ENCODE measurements at places on chromosomes 5 and 9.
A peak's percentile ranks its signal among the peaks of the same experiment; 100 is the strongest.

DNA sequence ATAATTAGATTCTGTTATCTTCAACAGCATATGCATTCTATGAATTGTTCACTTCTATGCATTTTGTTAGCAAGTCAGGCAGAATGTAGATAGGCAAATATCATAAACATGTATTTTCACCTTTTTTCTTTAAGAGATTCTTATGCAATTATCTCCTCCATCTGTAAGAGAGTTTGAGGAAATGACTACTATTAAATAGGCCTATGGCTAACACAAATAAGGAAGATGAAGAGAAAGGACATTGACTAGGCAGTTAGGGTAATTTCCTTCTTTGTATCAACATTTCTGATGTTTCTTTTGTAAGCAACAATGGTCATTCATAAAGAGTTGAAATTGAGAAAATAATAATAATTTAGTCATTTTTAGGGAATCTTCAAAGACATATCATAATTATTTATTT lies 145.2 kb upstream of the CDH12 start:
- H3K36me3 ChIP-seq, result no peaks in the 10 kb centered on the region
- no peak overlapping the region for H3K4me3 ChIP-seq
- no peak overlapping the region for H3K27ac ChIP-seq
- no peak for DNase-seq
- no peaks in the 10 kb centered on the region for H3K27me3 ChIP-seq

- no peak overlapping the region for H3K27ac ChIP-seq
- no peaks in the 10 kb centered on the region for H3K27me3 ChIP-seq
- DNase-seq, result no peak
- H3K4me1 ChIP-seq, result no peaks in the 10 kb centered on the region
Measured at GRCh38 chr9:135591506-135592330, 30.2 kb downstream of the PAEP start.

GRCh38 chr9:116860509-116861120 lies 173.5 kb downstream of the TRIM32 start:
- no peak overlapping the region for H3K4me3 ChIP-seq
- no peak overlapping the region for H3K27ac ChIP-seq
- no peaks in the 10 kb centered on the region for H3K4me1 ChIP-seq
- H3K27me3 ChIP-seq, result no peaks in the 10 kb centered on the region

- H3K27ac ChIP-seq, result no peak overlapping the region
- peak overlapping the region; percentile 81 for H3K4me3 ChIP-seq
- peaks cover 8% of the 10 kb centered on the region for H3K4me1 ChIP-seq
- no peak for DNase-seq
- H3K27me3 ChIP-seq, result no peaks in the 10 kb centered on the region
Measured at GRCh38 chr9:99824378-99825171, 2.9 kb downstream of the NR4A3 start.

DNA sequence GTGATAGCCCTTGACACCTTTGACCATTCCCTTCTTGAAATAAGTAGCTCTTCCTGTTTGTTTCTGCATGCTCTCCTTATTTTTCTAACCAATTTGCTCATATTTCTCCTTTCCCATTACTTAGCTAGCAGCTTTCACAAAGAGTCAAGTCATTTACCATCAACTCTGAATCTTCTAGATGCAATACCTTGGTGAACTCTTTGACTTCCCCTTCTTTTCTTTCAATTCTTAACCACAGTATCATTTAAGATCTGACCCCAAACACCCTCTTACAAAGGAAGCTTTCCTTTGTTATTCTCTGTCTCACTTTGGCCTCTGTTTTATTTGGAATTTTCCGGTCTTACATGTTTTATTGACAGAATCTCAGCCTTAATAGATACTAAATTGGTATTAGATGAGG lies 14.0 kb downstream of the NFX1 start:
- no peaks in the 10 kb centered on the region for H3K27me3 ChIP-seq
- H3K4me1 ChIP-seq, result no peaks in the 10 kb centered on the region
- no peak overlapping the region for H3K27ac ChIP-seq
- no peak for DNase-seq

GRCh38 chr5:53199882-53200281 lies 90.3 kb upstream of the MOCS2 start:
- peak overlapping the region; percentile 50 for H3K27ac ChIP-seq
- H3K27me3 ChIP-seq, result no peaks in the 10 kb centered on the region
- H3K4me1 ChIP-seq, result no peaks in the 10 kb centered on the region
- DNase-seq, result no peak
- H3K36me3 ChIP-seq, result no peaks in the 10 kb centered on the region
- H3K4me3 ChIP-seq, result no peak overlapping the region

DNA sequence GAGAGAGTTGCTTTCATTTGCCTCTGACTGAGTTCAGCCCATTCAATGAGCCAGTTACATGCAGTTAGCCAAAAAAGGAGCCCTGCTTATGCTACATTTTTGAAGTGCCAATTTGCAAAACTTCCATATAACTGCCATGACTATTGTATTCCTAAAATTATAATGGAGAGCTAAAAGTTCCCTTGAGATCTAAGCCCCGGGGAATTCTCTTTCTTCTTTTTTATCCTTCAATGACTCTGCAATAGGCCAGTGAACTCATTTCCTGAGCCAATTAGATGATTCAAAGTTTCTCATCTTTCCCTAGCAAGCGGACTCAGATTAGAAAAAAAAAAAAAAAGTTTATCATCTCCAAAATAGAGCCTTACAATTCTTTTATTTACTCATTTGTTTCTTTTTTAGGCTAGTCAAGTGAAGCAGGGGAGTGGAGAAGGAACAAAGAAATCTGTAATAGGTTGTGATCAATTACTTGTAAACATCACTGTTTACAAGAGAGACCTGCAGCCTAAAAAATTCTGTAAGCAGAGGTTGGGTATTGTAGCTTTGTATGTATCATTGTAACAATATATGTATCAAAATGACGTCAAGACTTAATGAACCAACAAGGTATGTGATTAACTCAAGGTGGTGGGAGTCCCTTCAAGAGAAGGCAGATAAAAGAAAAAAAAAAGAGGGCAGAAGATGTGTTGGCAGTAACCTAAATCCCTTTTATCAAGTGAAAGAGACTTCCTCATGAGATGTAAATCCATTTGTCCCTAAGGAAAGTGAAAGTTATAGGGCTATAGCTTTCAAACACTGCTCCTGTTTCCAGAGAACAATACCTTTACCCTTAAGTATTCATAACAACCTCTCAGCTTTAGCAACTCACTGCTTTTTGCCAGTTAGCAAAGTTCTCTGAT lies 48.7 kb upstream of the HOMER1 start:
- no peak overlapping the region for H3K27ac ChIP-seq
- no peaks in the 10 kb centered on the region for H3K4me1 ChIP-seq
- no peak overlapping the region for H3K4me3 ChIP-seq
- DNase-seq, result no peak
- no peaks in the 10 kb centered on the region for H3K36me3 ChIP-seq

- H3K36me3 ChIP-seq, result no peaks in the 10 kb centered on the region
- H3K4me1 ChIP-seq, result no peaks in the 10 kb centered on the region
- peak; percentile 83 for DNase-seq
- H3K27me3 ChIP-seq, result no peaks in the 10 kb centered on the region
- no peak overlapping the region for H3K27ac ChIP-seq
Measured at GRCh38 chr9:34139477-34140146, 13.1 kb upstream of the DCAF12 start.

DNA sequence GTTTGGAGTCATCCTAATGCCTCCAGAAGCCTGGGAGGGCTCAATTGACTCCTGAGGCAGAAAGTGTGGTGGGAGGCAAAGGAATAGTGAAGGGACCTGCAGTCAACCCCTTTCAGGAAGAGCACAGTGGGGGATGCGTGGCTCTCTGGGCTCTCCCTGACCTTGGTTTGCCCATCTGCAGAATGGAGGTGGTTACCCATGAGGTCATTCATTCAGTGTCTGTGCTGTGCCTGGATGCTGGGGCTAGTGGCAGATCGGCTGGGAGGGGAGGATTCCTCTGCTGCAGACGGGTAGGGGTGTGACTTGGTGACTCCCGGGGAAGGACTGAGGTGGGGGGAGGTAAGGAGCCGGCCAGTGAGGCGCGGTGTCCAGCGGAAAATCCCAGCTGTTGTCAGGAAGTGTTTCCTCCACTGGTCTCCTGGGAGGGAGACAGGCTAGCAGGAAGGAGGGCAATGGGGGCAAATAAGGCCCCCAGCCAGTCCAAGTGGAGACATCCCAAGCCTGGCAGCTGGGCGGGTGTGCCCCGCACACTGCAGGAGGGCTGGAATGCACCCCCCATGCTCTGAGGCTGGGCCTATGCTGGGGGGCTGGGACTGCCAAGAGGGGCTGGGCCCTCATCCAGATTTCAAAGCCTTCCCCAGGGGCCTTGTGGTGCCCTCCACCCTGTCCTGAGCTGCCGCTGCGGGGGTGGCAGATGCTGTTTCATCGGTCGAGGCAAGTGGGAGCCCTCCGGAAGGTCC lies 10.9 kb downstream of the CXXC5 start:
- peak overlapping the region; percentile 96 for H3K27ac ChIP-seq
- peaks cover 79% of the 10 kb centered on the region for H3K4me1 ChIP-seq
- no peaks in the 10 kb centered on the region for H3K27me3 ChIP-seq
- no peaks in the 10 kb centered on the region for H3K36me3 ChIP-seq

- peak overlapping the region; percentile 75 for H3K27ac ChIP-seq
- no peak overlapping the region for H3K4me3 ChIP-seq
- peaks cover 10% of the 10 kb centered on the region for H3K36me3 ChIP-seq
Measured at GRCh38 chr5:136036293-136036911, 7.6 kb downstream of the TGFBI start.

DNA sequence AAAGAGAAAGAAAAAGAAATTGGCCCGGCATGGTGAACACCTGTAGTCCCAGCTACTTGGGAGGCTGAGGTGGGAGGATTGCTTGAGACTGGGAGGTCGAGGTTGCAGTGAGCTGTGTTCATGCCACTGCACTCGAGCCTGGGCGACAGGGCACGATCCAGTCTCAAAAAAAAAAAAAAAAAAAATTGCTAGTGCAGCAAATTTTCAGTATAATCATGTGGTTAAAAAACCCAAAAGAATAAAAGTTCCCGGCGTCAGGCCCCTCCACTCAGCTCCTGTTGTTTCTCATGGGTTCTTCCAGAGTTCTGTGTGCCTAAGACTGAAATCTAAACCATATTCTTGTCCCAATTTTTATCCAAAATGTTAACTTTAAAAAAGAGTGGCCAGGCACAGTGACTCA lies 49.1 kb downstream of the WNK2 start:
- no peak for DNase-seq
- no peak overlapping the region for H3K27ac ChIP-seq
- H3K36me3 ChIP-seq, result no peaks in the 10 kb centered on the region

- H3K4me1 ChIP-seq, result no peaks in the 10 kb centered on the region
- H3K27ac ChIP-seq, result no peak overlapping the region
- H3K4me3 ChIP-seq, result no peak overlapping the region
- no peaks in the 10 kb centered on the region for H3K36me3 ChIP-seq
- no peak for DNase-seq
- no peaks in the 10 kb centered on the region for H3K27me3 ChIP-seq
Measured at GRCh38 chr5:127046343-127047072, 16.1 kb upstream of the MARCHF3 start.

GRCh38 chr9:96417051-96417586 lies 1.1 kb downstream of the ZNF367 start:
- no peaks in the 10 kb centered on the region for H3K27me3 ChIP-seq
- H3K36me3 ChIP-seq, result no peaks in the 10 kb centered on the region
- H3K4me3 ChIP-seq, result peak overlapping the region; percentile 92
- H3K27ac ChIP-seq, result peak overlapping the region; percentile 99
- peaks cover 23% of the 10 kb centered on the region for H3K4me1 ChIP-seq
- peak; percentile 34 for DNase-seq

GRCh38 chr9:36142510-36143244 lies 6.1 kb downstream of the GLIPR2 start:
- no peaks in the 10 kb centered on the region for H3K36me3 ChIP-seq
- no peak for DNase-seq
- H3K4me1 ChIP-seq, result peaks cover 12% of the 10 kb centered on the region
- H3K4me3 ChIP-seq, result peak overlapping the region; percentile 34
- H3K27ac ChIP-seq, result peak overlapping the region; percentile 81

DNA sequence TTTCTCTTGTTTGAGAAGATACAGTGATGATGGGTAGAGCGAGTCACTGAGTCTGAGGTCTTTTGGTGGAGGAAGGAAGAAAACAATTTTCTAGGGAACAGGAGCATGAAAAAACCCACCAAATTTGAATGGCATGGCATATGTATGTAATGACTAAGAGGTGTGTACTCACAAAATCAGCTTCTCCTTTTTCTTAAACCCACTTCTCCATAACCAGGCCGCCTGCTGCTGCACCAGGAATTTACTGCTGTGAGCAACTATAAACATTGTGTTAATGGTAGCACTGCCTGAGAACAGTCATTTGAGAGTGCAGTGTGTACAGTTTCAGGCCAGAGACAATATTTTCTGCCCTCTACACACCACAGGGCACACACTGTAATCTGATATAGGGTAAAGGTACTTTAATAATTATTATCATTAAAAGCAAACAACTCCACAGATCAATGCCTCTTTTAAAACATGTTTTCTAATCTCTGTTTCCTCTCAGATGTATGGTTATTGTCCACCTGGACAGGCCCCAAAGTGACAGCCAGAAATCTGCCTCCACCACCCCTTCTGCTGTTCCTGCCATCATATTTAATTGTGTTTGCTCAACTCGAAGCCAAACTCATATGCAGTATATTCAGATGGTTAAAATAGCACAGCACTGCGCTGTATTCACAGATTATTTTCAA lies 241.6 kb downstream of the KIAA0825 start:
- no peaks in the 10 kb centered on the region for H3K27me3 ChIP-seq
- DNase-seq, result no peak
- H3K4me1 ChIP-seq, result no peaks in the 10 kb centered on the region
- H3K27ac ChIP-seq, result no peak overlapping the region

DNA sequence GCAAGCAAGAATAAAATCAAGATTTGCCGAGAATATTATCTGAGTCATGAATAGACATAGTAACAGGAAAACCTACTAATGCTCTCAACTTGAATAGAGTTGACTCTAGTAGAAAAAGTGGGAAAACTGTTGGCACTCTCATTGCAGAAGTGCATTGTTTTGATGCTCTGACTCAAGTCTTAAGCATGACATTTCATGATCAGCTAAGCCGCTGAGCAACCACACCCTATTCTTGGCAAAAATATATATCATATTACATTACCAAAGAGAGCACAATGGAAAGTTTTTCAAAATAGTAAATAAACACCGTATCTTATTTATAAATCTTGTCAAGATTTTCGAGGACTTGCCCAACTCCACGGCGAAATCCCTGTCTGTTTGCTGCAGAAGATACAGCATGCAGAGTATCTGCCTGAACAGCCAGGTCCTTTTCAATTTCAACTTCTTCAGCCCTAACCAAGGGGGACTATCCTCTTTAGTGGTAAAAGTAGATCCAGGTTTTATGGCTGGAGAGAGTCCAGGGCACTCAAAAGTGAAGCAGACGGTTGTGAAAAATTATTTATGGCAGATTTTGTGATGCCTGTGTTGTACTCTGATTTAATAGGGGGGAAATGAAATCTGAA lies 13.9 kb upstream of the ADAMTSL1 start:
- H3K27ac ChIP-seq, result no peak overlapping the region
- no peaks in the 10 kb centered on the region for H3K27me3 ChIP-seq
- no peak for DNase-seq
- H3K36me3 ChIP-seq, result no peaks in the 10 kb centered on the region
- H3K4me3 ChIP-seq, result no peak overlapping the region
- no peaks in the 10 kb centered on the region for H3K4me1 ChIP-seq

All from ascending aorta (tissue), 2 donors.